ENCODE measurements at places on chromosomes 5 and 9.

DNA sequence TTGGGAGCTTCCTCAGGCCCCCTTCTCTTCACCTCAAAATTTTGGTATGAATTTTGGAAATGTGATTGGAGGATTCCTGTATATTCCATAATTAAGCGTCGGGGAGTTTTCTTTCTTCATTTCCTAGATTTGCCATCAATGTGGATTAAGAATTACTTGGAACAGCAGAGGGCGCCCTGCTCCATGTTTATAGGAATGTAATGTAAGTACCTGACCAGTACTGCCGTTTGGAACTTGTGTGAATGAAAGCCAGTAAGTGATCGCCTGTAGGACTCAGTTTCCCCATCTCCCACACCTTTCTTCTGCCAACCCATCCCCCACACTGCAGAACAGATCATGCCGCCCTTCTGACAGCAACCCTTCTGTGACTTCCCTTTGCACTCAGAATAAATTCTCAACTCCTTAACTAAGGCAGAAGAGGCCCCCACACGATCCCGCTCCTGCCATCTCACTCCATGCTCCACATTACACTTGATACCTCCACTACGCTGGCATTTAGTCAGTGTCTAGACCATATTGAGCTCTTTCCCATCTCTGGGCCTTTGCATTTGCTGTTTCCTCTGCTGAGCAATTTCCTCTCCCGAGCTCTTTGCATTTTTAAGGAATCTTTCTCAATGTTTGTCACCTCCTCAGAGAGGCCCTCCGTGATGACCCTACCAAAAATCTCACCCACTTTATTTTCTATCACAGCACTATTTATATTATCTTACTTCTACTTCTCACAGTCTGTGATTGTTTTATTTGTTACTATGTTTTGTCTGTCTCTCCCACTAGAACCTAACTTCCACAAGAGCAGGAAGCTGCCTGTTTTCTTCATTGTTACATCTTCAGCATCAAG, 79.5 kb upstream of the HTR4 start:
- peak; percentile 61 for DNase-seq

GRCh38 chr9:126490871-126491567, 122.7 kb upstream of the LMX1B start:
- peak; percentile 67 for DNase-seq

DNA sequence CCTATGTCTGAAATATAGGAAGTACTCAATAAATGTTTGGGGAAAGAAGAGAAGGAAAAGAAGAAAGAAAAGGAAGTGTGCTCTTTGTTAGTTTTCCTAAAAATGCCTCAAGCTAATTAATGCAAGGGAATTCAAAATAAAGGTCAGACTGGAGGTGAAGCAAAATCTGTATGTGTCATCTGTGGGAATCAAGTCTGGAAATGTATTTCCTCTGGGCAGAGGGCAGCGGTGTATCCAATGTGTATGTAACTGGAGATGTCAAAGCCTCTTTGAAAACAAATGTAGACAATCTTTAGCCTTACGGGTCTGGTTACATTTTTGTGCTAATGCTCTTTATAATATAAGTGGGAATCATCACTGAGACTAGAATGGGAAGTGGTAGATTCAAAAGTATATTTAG, 471.4 kb downstream of the MAN2A1 start:
- DNase-seq = no peak

GRCh38 chr5:130096483-130096882, 192.2 kb downstream of the CHSY3 start:
- no peak for DNase-seq

DNA sequence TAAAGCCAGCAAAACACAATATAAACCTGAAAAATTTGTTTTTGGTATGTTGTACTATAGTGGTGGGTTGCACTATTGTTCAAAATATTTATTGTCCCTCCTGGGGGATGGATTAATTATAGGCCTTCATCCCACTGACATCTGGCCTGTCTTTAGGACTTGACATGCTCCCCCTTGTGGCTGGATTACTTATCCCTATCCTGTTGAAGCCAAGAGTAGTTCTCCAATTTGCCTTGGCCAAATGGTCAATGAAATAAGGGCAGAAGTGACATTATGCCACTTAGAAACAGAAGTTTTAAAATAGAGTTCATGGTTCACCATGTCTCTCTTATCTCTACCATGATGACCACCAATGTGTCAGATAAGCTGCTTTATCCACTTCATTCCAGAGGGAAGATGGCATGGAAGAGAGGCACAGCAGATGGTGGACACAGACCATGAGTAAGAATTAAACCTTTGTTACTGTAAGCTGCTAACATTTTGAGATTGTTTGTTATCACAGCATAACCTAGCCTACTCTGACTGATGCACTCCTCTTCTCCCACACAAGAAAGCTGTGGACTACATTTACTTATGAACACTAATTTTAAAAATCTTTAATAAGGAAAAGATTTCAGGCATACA, 29.2 kb upstream of the ARHGEF28 start:
- peak; percentile 29 for DNase-seq

- DNase-seq = no peak
These were observed 175.5 kb upstream of the SLC30A5 start for GRCh38 chr5:68918306-68918705.

DNA sequence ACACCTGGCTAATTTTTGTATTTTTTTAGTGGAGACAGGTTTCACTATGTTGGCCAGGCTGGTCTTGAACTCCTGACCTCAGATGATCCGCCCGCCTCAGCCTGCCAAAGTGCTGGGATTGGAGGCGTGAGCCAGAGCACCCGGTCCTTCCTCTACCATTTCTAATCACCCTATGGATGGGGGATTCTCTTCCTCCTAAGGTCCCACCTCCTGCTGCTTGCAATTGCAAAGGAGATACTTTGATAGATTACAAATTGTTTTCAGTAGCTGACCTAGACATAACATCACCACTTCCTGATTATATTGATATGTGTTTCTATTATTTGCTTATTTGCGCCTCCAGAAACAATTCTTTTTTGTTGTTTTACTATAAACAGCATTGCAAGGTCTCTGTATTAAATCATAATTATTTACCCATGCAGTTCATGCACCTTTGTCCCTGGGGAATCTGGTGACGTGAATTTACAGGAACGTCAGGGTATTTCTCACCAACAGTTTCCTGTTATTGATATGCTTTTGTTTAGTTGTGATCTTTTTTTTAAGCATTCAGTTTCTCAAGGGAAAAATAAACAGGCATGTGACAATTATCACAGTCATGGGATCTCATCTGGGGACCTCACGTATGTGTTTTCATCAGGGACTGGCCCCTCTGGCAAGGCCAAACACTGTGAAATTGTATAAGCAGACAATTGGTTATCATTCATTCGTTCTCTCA, 43.2 kb downstream of the ESM1 start:
- no peak for DNase-seq

DNA sequence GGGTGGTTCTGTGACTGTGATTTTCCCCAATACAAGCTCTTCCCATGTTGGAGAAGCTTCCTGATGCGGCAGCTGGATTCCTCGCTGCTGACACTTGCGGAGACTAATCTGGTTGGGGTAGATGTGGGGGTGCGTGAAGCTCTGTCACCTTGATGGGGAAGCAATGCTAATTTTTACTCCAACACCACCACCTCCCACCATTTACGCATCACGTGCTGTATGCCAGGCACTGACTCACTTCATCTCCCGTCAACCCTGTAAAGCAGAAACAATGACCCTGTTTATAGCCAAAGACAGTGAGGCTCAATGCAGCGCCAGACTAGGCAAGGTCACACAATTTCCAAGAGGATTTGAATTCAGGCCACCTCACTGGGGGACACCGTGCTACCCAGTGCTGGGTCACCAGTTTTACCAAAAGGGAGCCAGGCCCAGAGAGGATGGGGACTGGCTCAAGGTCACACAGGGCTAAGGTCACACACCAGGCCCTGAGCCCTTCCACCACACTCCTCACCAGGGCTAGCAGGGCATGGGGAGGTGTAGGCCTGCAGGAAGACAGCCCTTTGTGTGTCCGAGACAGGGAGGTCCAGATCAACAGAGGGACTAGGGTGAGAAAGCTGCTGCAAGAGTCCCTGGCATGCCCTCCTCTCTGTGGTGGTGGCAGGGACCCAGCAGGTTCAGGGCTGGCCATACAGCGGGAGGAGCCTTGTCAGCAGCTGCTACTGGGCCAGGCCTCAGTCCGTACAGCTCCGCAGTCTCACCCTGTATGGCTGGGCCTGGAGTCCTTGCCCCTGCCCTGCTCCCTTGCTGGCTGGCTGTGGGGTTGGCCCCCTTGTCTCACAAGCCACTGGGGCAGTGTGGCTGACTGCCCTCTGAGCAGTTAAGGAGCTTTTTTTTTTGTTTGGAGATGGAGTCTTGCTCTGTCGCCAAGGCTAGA, 3.3 kb downstream of the STKLD1 start:
- DNase-seq = no peak

DNA sequence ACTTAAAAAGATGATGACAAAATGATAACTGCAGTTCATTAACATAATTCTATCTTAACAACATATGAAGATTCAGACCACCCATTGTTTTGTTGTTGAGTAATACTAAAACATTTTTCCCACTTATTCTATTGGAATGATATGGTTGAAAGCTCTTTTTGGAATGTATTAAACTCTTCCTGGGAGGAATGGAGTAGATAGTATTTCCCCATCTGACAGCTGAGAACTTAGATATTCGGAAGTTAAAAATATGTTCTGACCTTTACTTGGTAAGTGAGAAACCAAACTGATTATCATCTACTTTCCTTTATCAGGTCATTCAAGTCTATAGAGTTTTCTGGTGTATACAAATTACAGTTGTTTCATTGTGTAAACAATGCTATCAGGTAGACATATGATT, 452.9 kb downstream of the CSNK1G3 start:
- DNase-seq = no peak

- DNase-seq = no peak
These were observed 122.2 kb downstream of the CEMIP2 start for GRCh38 chr9:71646131-71646530.

GRCh38 chr5:39588179-39588578, 163.4 kb upstream of the DAB2 start:
- no peak for DNase-seq

DNA sequence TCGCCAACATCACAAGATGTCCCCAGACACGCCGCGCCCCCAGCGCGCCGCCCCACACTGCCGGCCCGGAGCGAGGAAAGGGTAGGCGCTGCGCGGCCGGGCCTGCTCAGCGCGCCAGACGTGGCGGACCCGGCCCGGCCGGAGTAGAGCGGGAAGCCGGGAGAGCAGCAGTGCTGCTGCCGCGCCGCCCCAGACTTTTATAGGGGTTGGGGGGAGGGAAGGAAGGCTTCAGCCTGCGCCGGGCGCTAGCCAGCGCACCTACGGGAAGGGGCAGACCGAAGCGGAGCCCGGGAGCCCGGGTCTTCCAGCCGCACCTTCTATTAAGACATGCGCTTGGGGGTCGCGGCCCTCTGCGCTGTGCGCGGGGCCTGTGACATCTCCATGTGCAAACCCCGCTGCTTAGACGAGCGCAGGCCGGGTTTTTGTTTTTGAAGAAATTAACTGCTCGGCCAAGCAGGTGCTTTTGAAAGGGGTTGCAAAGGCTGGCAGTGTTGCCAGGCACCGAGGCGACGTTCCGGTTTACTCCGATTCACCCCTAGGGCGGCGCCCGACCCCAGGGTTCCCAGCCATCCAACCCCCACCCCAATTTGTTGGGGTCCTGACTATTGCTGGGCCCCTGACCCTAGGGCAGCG, 353 bp upstream of the PAX5 start:
- DNase-seq = no peak

GRCh38 chr9:121298689-121299466, 30.9 kb downstream of the GSN start:
- DNase-seq = no peak

- DNase-seq = no peak
These were observed 8.6 kb downstream of the BHMT start for GRCh38 chr5:79120221-79120620.

- no peak for DNase-seq
These were observed 2.0 kb downstream of the FBXL17 start for GRCh38 chr5:108379722-108380530.

- no peak for DNase-seq
These were observed 209.1 kb downstream of the ASTN2 start for GRCh38 chr9:117205806-117206205.

DNA sequence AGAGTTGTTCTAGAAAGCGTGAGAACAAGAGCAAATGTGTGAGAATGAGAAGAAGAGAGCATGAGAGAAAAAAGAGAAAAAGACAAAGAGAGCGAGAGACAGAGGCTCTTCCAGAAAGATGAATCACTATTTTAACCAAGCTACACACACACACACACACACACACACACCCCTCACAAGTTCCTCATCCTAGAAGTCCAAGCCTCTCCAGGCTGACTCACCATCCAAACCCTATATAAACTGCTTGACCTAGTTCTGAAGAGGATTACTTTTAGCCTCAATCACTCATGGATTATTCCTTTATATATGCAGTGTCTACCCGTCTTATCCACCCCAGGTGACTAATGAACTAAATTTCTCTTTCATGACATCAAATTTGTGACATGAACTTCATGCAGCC, 37.6 kb downstream of the C9orf57 start:
- DNase-seq = no peak

DNA sequence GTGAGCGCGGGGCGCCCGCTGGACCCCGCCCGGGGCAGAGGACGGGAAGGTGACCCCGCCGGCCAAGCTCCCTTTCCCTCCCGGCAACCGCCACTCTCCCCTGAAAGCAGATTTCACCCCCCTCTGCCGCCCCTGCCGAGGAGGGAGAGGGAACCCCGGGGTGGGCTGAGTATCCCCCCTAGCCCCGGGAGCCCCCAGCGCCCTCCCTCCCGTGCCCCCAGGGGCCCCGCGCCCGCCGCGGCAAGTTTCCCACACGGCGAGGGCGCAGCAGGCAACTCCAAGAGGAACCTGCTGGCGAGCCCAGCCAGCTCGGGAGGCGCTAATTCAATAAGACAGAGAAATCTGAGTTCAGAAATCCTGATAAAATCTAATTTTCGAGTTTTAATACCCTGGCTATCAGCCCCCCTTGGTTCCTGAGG, 1.6 kb downstream of the NTNG2 start:
- no peak for DNase-seq

DNA sequence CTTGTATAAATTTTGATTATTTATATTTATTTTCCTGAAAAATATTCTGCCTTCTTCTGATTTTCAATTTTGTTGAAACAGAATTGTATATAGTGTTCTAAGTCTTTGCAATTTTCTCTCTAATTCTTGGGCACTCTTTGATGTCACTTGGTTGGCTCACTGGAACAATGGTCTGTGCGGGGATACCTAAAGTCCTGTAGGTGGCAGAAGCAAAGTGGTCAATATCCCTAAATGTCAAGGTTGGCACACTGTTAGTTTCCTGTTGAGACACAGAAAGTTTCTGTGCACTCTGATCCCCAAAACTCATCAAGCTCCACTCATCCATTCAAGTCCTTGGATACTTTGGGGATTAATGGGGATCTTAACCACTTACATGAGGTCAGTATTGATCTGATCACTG, 480.8 kb upstream of the CCNG1 start:
- no peak for DNase-seq

GRCh38 chr5:87729781-87730180, 317.1 kb upstream of the CCNH start:
- DNase-seq = no peak

GRCh38 chr9:133874060-133874657, 118.0 kb downstream of the VAV2 start:
- DNase-seq = no peak
